Sciatic nerve (tissue), 2 donors: ENCODE measurements at places on chromosomes 1 and 21.

GRCh38 chr21:15453261-15453660 lies 276.5 kb upstream of the USP25 start:
- no peak for DNase-seq

GRCh38 chr1:32753532-32754316 lies 51.2 kb upstream of the SYNC start:
- DNase-seq, result peak; percentile 78

DNA sequence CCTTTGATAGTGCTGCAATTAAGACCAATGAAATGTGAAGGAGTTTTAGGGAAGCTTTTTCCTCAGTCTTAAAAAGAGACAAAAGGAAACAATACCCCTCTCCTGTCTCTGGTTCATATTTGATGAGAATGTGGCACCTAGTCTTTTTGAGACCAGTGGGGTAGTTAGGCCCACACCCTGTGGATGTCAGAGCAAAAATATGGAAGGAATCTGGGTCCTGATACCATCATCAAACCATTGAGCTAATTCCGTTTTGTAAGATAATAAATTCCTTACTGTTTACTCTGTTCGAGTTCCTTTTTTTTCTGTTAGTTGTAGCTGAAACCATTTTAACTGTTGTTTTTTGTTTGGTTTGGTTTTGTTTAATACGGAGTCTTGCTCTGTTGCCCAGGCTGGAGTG lies 33.3 kb downstream of the PTPRC start:
- DNase-seq, result no peak

DNA sequence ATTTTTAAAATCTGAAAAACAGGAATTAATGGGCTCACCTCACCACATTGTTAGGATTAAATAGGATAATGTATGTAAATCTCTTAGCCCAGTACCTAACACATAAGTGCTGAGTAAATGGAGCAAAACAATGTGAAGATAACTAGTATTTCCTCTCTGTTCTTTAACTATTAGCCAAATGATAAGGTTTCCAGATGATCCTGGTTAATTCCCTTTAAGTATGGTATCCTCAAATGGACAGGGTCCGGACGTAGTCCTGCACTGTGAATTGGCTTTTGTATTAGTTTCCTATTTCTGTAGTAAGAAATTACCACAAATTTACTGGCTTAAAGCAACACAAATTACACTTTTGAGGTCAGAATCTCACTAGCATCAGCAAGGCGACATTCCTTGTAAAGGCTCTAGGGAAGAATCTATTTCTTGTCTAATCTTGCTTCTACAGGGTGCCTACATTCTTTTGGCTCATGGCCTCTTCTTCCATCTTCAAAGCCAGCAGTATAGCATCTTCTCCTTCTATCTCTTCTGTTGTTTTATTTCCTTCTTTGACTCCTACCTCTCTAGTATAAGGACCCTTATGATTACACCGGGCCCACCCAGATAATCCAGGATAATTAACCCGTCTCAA lies 17.1 kb downstream of the SCAF4 start:
- DNase-seq, result no peak

DNA sequence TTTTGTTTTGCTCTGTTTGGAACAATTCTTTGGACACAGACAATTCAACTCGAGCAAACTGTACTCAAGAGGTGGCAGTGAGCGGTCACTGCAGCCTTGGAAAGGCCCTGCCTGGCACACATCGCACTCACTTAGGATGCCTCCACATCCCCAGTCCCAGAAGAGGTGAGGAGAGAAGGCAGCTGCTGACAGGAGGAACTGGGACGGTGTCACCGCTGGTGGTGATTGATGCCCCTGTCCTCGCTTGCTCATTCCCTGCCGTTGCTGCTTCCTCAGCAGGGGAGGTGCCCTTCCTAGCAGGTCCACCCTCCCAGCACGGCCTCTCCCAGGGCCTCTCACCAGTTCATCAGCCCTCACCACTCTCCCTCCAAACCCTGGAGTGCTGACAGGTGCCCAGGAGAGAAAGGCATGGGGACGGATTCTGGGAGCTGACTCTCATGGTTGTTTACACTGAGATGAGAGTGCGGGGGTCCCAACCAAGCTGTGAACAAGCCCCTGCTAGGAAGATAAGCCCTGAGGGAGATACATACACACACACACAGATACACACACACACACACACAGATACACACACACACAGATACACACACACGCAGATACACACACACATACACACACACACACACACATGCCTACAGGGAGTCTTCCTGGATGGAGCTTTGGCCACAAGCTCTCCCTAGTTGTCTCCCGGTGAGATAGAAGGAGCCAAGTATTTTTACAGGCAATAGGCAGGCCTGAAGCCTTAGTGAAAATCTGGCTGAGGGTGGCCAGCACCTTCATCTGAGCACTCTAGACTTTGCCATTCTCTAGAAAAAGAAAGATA lies 101.1 kb downstream of the CDC7 start:
- no peak for DNase-seq

- no peak for DNase-seq
Measured at GRCh38 chr1:914891-915280, 8.8 kb upstream of the SAMD11 start.

GRCh38 chr21:37568415-37568814 lies 201.8 kb downstream of the DYRK1A start:
- DNase-seq, result no peak

GRCh38 chr1:160997323-160998038 lies 23.5 kb downstream of the F11R start:
- DNase-seq, result peak; percentile 67

GRCh38 chr1:67843746-67844145 lies 10.5 kb upstream of the GNG12 start:
- no peak for DNase-seq

DNA sequence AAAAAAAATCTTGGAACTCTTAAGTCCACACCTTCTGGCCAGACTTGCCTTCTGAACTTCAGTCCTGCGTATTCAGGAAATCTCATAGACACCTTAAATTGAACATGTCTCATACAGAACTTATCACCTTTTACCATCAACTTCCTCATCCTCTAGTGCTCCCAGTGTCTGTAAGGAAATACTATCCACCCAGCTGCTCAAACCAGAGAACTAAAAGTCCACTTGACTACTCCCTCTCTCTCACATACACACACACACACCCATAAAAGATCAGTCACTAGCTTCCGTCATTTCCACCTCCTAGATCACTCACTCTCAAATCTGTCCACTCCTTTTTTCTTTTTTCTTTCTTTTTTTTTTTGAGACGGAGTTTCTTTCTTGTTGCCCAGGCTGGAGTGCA lies 10.9 kb upstream of the CAP1 start:
- no peak for DNase-seq
